ENCODE measurements at places on chromosomes 4 and X.

GRCh38 chr4:141037446-141037845 lies 95.8 kb downstream of the RNF150 start:
- no peak for DNase-seq

- DNase-seq: no peak
Measured at GRCh38 chr4:114304567-114304966, 294.0 kb upstream of the UGT8 start.

- peak; percentile 8 for DNase-seq
Measured at GRCh38 chr4:170497112-170497511, 407.4 kb upstream of the AADAT start.

GRCh38 chr4:8269535-8270417 lies at the start of gene HTRA3:
Gene HTRA3, plus strand, starts transcription at chr4:8269754. Its CDS starts 215 bp downstream, at chr4:8269969.
- DNase-seq: no peak

GRCh38 chr4:125389713-125390112 lies 75.0 kb downstream of the FAT4 start:
- DNase-seq: peak; percentile 72

- no peak for DNase-seq
Measured at GRCh38 chr4:68249434-68249833, 3.9 kb upstream of the TMPRSS11B start.

GRCh38 chr4:11487868-11488544 lies 59.3 kb upstream of the HS3ST1 start:
- DNase-seq: no peak
